ENCODE measurements at places on chromosomes 11 and 22. TPM values are rescaled to one million over a fixed set of nuclear protein-coding genes. Genes with fewer than 3 reads are reported as not detected.

PRMT3 gene
- 10.6 TPM for polyA plus RNA-seq

DNA sequence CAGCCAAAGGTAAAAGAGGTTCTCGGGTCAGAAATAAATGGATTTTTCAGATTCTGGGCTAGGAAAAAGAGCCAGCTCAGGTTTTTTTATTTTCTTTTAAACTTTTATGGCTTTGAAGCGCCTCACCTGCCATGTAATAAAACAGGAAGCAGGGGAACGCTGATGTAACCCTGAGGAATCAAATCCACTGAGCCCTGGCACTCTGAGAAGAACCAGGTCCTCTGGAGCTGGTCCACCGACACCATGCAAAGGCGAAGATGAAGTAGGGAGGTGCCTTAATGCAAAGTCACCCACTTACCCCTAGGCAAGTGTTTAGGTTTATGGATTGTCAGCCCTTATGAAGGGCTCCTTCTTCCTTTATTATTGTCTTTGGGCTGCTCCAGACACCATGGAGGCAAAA lies 1.6 kb downstream of the PAMR1 start:
- DNase-seq: no peak

DNA sequence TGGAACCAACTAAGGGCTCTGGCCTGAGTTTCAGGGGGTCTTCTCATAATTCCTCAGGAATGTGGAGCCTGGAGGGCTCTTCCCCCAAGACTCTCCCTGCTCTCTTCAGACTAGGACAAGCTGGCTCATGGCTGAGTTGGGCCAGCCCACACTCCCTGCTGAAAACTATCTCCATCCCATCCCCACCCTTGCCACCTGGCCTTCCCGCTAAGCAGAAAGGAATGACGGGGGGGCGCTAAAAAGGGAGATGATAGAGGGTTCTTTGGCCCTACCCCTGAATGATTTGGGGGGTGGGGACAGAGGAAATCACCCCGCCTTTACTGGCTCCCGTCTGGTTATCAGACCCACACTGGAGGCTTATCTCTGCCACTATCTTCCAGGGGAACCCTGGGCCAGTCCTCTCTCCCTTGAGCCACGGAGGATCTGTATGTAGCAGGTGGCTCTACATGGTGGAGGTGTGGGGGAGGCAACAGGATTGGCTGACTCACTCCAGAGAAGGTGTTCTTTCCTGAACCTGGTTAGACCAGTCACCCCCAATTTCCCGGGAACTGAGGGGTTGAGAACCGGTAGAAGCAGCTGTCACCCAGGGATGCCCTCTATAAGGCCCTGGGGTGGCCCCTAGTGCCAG lies 5.7 kb downstream of the SMTN start:
- no peak for DNase-seq

DNA sequence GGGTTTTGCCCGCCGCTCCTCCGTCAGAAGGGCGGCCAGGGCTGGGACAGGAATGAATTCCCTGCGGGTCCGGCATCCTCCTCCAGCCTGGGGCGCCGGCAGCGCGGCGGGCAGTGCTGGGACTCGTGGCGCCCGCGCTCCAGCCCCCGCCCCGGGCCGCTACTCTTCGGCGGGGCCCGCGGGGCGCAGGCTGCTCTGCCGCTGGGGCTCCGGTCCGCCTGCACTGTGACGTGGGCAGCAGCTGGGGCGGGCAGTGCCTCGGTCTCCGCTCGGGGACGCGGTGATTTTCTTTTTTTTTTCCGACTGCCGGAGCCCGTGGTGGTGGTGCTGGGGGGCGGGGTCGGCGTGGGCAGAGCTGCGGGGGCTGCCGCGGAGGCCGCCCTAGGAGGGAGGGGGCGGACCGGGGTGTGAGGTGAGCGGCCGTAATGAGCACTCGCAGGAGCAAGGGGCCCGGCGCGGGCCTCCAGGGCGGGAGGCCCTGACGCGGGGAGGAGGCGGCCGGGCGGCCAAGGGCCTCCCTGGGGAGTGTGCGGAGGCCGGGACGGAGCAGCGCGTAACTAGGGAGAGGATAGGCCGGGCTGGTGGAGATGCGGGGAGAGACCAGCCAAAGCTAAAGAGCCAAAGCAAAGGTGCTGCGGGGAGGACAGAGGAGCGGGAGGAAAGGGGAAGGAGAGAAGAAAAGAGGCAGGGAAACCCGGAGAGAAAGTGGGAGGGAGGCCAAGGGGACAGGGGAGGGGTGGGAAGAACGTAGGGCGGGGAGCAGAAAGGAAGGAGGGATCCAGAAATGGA lies 73.3 kb upstream of the ZBED5 start:
- DNase-seq: peak; percentile 94
